Urinary bladder (tissue), 4 donors: ENCODE measurements at places on chromosomes 3 and 15. TPM values are rescaled to one million over a fixed set of nuclear protein-coding genes. Genes with fewer than 3 reads are reported as not detected.

POPDC2 gene
- 65.7 TPM for polyA plus RNA-seq

GRCh38 chr15:26883466-26883865 is 16.6 kb downstream of the GABRA5 start:
- DNase-seq = no peak

DNA sequence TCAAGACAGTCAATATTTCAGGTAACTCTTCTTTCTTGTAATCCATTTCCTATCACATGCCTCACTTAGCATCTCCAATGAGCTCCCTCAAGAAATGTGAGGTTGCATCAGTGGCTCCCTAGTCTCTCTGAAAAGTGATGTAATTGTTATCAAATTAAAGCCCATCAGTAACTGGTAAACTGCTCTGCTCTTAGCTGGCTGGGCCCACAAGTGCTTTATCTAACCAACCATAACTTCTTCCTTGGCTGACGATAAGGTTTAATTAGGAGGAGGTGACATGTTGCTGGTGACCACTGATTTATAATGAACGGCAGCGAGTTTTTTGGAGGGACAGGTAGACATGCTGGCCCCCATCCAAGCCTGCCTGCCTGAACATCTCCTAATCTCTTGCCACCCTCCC is 79.6 kb downstream of the RTP4 start:
- no peak for DNase-seq

DNA sequence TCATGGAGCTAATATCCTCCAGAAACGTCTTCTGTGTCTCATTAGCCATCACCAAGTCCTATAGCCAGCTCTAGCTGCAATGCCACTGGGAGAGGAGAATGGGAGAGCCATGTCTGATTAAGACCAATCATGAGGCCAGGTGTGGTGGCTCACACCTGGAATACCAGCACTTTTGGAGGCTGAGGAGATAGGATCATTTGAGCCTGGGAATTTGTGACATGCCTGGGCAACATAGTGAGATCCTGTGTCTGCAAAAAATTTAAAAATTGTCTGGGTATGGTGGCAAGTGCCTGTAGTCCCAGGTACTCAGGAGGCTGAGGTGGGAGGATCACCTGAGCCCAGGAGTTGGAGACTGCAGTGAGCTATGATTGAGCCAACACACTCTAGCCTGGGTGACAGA is 13.1 kb downstream of the MGLL start:
- no peak for DNase-seq

DNA sequence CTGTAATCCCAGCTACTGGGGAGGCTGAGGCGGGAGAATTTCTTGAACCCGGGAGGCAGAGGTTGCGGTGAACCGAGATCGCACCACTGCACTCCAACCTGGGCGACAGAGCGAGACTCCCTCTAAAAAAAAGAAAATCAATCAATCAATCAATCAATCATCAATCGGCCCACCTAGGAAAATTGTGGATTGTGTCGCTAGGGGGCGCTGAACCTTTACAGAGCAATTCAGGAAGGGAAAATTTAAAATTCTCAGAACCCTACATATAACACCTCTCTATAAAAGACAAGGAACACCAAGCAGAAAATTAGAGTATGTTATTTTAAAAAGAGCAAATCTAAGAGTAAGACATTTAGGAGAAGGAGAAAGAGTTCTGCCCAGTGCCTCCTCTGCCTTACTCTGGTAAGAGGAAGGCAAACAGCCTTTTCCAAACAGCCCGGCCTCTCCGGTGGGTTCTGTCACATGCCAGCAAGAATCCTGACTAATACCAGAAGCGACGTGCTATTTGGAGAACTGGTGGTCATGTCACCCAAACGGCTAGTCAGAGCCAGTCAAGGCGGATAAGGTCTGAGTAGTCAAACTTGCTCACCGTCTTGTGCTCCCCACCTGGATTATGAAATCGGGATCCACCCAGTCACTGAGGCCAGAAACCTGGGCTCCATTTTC is 22.3 kb upstream of the SMCO1 start:
- no peak for DNase-seq

- DNase-seq = no peak
These were observed 374.1 kb upstream of the RBMS3 start for GRCh38 chr3:28906561-28907310.

DNA sequence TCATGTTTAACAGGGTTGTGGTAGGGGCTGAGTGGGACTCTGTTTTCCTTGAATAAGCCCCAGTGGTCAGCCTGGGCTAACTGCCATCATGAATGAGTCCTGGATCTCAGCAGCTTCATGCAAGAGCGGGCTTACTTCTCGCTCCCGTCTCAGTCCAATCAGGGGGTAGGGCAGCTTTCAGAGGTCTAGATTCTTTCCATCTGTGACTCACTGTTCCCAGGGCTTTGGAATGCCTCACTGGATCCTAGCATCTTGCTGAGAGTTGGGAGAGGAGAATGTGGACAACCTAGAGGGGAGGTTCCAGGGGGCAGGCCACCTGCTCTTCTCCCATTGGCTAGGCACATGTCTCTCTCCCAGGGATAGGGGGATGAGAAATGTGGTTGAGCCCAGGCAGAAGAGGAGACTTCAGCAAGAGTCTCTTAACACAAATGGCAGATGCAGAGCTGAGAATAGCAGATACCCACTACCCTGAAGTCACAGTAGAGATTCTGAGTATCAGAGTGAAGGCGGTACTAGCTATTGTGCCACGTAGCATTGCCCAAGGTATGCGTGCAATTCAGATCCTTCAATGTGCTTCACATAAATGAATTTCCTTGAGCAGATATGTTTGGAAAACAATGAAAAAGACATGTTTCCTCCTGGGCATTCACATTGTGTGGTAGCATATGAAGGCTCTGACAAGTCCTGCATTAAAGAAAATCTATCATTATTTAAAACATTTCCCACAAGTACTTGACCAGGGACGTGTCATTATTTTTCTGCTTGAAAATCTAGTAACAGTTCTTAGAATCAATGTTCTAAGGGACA is 257.7 kb upstream of the PROK2 start:
- DNase-seq = no peak

- no peak for DNase-seq
These were observed 28.2 kb upstream of the BCL6 start for GRCh38 chr3:187773233-187774184.

- DNase-seq = no peak
These were observed 173.0 kb downstream of the LPP start for GRCh38 chr3:188326968-188327367.

DNA sequence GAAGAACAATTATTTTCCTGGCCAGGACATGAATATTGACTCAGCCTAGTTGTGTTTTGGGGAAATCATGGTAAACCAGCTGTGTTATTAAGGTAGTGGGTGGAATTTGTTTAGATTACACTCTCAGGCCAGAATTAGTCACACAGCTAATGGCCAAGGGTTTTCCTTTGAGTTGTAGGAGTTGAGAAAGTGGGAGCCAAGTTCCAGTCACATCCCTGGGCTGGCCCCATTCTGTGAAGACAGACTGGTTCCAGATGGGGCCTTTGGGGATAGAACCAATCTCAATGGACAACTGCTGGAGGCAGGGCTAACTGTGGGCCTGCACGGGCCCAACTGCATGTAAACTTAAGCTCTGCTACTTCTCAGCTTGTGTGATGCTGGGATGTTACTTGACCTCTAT is 1.4 kb upstream of the RASL12 start:
- no peak for DNase-seq

DNA sequence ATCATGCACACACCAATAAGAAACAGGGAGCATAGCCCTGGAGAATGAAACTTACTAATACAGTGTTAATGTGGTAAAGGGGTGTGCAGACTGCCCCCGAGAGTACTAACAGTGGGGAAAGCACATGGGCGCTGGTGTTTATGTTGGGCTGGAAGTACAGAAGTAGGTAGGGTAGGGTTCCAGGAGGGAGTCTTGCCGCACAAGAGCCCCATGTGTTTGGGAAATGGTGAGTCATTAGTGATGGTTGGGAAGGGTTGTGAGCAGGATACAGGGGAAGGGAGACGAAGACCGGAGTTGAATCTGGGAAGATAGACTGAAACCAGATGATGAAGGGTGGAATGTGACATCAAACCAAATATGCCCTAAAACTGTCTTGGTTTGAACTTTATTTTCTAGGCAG is 117.1 kb downstream of the THSD4 start:
- no peak for DNase-seq

GRCh38 chr3:177358091-177358976 is 161.1 kb upstream of the TBL1XR1 start:
- no peak for DNase-seq

DNA sequence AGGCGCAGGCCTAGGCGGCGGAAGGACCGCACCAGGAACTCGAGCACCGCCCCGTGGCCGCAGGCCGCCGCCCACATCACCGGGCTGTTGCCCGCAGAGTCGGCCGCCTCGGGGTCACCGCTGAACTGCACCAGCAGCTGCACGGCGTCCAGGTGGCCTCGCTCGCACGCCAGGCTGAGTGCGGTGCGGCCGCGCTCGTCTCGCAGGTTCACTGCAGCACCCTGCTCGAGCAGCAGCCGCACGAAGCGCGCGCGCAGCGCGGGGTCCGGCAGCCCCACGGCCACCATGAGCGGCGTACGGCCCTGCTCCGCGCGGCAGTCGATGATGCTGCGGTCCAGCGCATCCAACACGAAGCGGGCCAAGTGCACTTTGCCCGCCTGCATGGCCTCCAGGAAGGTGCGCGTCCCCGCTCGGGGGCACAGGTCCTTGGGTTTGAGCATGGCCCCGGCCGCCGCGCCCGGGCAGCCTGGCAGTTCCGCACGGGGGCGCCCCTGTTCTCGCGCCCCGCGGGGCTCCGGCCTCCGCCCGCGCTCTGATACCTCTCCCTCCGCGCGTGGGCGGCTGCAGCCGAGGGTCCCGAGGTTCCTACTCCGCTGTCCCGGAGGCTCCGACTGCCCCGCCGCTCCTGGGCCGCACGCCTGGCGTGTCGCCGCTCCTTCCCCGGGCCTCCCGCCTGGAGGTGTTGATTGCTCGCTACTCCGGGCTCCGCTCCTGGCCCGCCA is 556 bp downstream of the ANKRD63 start:
- no peak for DNase-seq

- DNase-seq = no peak
These were observed 184.5 kb downstream of the OPA1 start for GRCh38 chr3:193777524-193777923.
